Stimulated activated CD4-positive, alpha-beta T cell treated with anti-CD3 and anti-CD28 coated beads, TNF-alpha, amount 100 ng/mL, for 1 hour (primary cell): ENCODE measurements at places on chromosomes 4 and X.

DNA sequence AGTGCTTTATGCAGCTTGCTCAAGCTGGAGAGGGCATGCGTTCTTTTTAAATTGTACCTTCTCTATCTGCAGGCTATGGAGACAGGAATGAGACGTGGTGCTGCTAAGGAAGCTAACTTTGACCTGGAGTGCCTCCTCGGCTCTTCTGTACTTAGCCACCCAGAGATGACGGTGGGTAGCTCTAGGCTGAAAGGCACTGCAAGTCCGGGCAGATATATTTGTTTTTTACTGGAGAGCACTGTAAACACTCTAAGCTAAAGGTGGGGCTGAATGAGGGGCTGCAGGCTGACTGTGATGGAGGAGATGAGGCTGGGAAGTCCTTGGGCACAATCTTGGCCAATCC lies 12.1 kb downstream of the ELF4 start:
- DNase-seq: no peak

GRCh38 chr4:80989921-80990544 lies 40.5 kb upstream of the BMP3 start:
- no peak for DNase-seq

DNA sequence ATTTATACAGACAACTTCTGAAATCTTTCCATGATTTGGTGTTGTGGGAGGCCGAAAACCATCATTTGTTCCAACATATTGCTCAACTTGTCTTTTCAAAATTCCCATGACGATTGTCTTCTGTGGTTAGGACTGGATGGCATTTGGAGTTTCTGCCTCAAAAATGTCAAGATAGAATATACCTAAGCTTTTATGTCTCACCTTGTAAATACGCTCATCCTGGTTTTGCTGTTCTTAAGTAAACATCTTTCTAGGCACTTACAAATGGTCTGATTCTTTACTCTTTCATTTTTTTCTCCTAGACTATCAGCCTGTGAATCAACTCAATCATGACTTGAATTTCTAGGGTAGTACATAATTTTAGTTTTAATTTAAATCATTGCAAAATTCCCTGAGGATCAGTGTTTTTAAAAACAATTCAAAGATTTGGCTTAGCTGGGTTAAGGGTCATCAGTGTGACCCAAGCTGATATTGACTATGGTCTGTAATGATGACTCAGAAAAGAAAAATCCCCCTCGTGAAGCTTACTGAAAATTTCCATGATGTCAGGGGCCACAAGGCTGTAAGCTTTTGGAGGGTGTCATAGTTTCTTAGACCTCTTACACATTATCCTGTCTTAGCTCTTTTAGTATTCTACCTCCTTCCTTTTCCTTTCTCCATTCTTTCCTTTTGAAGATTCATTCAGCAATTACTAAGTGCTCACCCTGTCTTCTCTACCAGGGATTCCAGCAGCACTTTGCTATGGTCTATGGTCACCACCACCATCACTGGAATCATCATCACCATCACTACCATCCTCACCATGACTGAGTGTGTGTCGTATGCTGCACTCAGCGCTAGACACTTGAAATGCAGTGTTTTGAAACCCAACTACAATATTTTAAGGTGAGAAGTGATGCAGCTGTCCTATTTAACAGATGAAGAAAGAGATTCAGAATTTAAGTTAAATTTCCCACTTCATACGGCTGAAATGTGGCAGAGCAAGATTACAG lies 124.4 kb downstream of the CPE start:
- no peak for DNase-seq

- DNase-seq: no peak
Observed at GRCh38 chr4:78625073-78625472, 73.5 kb downstream of the ANXA3 start.

- DNase-seq: no peak
Observed at GRCh38 chr4:1050486-1051213, 39.2 kb downstream of the FGFRL1 start.
